Activated T-cell treated with anti-CD3 and anti-CD28 coated beads, Interleukin-2, amount 50 U/mL, for 4 hours (primary cell): ENCODE measurements at places on chromosomes 12 and 14.

DNA sequence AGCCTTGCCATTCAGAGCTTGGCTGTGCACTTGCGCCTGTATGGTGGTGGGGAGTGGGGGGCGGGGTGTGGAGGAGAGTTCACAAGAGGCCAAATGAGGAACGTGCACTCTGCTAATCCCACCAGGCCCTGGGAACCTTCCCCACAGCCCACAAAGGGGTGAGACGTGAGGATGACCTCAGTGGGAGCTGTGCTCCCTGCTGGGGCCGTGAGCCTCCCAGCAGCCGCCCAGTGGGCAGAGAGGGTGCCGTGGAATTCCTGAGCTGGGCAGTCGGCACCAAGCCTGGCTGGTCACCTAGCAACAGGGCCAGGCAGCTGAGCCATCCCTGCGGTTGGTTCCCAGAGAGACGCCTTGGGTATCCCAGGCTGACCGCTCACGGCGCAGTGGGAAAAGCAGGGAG lies 53.7 kb downstream of the CCNK start:
- DNase-seq: no peak

DNA sequence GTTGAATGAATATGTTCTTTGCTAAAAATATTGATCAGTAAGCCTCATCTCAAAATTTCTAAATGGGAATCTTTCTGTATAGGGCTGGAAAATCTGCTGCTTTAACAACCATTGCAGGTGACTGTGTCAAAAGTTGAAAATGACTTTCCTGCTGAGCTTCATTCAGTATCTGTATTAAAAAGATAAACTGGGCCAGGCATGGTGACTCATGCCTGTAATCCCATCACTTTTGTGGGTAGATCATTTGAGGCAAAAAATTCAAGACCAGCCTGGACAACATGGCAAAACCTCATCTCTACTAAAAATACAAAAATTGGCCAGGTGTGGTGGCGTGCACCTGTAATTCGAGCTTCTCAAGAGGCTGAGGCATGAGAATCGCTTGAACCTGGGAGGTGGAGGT lies 213.7 kb upstream of the SYT10 start:
- no peak for DNase-seq

- peak; percentile 56 for DNase-seq
Observed at GRCh38 chr14:104795781-104796686, 486 bp upstream of the AKT1 start.

GRCh38 chr12:58419905-58420304 lies 478.5 kb downstream of the ATP23 start:
- DNase-seq: no peak

- no peak for DNase-seq
Observed at GRCh38 chr12:12513416-12514006, 49.2 kb downstream of the DUSP16 start.

DNA sequence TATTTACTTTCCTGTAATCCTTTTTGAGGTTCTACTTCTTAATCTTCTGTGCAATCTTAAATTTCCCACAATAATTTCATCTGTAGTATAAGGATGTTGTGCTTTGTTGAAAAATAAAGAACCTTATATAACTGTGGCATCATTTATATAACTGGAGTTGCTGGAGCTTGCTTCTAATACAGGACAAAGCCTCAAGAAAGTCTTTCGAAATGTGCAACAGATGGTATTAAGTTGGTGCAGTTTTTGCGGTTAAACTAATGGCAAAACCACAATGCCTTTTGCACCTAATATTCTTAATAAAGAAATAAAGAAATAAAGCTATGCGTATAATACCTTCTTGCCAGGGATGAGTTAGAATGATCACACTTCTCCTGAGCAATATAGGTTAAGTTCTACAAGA lies 180.0 kb downstream of the KITLG start:
- DNase-seq: no peak

DNA sequence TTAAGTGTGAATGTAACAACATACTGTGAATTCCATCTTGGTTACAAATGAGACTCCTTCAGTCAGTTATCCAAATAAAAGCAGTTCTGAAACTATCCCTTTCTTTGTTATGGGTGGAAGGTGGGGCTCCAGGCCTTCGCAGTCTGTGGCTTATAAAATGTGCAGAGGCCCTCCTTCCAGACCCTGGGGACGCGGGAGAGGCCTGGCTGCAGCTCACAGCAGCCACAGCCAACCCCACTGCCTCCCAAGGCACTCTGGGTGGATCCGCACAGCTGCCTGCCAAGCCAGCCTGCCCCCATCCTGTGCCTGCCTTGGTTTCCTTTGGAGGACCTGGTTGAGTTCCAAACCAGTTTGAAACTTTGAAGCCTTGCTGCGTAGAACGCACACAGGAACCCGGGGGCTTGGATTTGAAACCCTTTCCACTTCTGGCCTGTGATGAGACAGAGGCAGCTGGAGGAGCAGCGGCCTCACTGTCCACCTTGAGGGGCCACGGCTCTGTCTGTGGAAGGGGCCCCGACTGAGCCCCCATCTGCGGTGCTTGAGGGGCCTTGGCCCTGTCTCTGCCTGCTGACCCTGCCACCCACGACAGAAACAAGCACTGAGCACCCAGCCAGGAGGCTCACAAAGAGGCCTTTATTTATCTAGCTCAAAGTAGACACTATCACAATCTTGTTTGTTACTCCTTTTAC lies 30.4 kb downstream of the CCNK start:
- DNase-seq: no peak

DNA sequence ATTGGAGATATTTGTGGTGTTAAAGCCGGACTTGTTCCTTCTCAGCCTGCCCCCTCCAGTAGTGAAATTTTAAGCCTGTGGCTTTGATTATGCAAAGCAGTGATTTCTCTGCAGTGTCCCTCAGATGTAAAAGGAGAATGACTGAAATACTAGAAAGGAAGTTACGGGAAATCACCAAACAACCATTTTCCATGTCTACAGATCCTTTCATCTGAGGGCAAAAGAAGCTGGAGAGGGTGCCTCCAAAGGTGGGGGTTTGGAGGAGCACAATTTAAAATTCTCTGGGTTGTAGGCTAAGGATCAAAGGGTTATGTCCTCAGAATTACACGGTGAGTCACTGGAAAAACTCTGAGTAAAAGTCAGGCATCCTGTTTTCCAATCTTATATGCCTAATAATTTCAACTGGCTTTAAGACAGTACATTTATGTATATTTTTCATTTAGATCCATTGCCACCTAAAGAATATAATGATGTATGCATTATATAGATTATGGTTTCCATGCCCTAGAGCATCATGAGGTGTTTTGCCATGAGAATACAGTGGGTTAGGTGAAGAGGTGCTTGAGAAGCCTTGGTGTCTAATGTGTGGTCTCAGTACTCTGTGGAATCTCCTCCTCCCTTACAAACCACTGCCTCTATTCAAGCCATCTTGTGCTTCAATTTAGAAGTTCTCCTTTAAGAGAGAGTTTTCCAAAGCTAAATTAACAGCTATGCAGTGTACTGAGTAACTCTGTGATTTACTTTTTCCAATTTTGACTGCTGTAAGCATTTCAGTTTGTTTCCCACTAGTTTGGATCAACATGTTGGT lies 362.1 kb downstream of the RAD51B start:
- DNase-seq: no peak

GRCh38 chr14:95197551-95197950 lies 40.2 kb upstream of the DICER1 start:
- no peak for DNase-seq

DNA sequence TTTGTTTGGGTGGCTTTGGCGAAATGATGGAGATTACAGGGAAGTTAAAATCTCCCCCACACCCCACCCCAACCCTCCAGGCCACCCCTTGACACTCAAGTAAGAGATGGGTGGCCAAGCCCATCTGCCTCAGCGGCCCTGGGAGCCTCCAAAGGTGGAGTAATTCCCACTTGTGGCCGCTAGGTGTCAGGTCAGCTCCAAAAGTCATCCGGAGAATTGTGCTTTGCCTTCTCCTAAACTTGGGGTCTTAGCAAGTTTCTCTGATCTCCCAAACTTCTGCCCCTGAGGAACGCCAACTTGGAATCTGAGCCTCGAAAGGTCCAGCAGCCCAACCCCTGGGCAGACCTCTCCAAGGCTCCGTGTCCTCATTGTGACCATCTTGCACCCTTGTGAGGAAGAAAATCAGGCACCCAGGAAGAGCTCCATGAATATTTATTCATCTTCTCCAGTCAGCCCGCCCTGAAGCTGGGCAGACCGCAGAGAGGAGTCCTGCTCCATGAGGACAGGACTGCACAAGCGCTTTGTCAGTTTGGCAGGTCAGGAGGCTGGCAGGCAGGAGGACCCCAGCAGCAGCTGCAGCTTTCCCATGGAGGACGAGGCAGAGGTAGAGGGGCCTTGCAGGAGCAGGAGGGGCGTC lies 46.7 kb downstream of the LRRC74A start:
- peak; percentile 66 for DNase-seq

DNA sequence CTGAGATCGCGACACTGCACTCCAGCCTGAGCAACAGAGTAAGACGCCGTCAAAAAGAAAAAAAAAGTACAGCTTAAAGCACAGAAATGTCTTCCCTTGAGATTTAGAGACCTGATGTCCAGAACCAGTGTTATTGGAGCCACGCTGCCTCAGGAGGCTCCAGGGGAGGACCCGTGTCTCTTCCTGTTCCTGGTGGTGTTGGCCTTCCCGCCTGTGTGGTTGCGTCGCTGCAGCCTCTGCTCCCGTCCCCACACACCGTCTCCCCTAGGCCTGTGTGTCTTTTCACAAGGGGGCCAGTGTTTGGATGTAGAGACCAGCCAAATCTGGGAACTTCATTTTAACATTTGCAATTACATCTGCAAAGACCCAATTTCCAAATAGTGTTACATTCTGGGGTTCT lies 8.6 kb upstream of the FBRSL1 start:
- no peak for DNase-seq

- no peak for DNase-seq
Observed at GRCh38 chr12:76623931-76624330, 64.4 kb upstream of the OSBPL8 start.

DNA sequence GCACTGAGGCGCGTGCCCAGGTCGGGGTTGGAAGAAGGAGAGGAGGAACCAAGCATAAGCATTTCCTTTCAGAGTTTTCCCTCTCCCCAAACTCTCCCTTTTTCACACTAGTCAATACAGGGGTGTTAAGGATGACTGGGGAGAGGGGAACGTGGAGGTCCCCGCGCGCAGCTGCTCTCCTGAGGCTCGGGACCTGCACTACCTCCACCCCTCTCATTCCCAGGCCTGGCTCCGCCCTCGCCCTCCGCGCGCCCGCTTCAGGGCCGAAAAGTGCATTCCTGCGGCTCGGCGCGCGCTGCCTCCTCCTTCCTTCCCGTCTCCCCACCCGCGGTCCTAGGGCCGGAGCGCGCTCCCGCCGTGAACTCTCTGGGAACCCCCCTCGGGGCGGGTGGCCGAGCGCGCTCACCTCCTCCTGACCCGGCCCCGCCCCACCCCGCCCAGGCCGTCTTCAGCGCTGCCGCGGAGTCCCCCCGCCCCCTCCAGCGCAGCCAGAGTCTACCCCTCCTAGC lies 11.3 kb downstream of the RARG start:
- DNase-seq: peak; percentile 63

DNA sequence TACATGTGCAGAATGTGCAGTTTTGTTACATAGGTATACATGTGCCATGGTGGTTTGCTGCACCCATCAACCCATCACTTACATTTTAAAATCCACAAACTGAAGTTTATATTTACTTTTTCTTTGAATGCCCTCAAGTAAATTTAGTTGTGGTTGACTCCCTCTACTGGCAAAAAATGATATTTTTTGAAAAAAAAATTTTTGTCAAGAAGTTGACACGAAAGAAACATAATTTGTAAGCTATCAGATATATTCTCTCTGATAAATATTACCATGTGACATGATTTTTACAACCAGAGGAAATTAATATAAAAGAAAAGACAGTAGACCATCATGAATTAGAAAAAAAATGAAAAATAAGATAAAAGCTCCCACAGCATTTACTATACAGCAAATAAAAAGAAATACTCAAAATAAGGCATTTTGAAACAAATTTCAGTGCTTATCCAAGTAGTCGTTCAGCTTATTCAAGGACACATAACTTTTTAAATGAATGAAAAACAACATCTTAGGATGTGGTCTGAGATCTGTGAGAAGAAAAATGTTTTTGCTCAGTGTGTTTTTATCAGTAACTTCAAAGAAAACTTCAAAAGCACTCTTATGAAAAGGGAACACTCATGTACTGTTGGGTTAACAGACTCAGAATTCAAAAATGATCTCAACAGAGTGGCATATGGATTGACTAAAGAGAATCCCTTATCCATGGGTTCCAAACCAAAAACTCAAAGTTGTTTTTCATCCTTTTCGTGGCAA lies 30.0 kb upstream of the GRIP1 start:
- no peak for DNase-seq

DNA sequence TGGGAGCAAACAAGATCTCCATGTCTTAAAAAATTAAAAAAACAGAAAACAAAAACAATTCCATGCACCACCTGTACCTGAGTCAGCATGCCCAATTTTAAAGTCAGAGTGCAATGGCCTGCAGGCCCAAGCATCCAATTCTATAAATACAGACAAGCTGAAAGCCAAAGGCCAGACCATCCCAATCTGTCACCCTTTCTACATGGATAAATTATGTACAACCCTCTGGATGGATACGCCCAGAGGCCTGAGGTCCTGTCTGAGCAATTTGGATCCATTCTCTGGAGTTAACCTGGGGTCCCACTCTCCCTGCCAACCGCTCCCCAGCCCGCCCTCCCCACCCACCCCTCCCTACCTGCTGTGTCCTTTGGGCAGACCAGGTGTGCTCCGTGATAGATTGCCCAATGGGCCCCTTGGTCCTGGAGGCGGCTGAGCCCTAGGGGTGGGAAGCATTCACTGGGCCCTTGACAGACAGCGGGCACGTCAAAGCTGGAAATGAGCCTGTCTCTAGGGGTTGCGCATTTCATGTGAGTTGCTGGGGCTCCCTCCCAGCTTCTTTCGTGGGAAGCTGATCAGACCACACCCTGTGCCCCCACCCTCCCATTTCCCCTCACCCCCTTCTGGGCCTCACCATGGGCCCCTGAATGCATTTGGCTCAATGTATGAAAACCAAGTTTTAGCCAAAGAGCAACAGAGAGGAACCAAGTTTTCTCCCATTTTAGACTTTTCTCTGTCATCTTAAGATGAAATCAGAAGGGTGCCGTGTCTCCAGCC lies 171.3 kb downstream of the BCL11B start:
- no peak for DNase-seq

- DNase-seq: no peak
Observed at GRCh38 chr14:65920996-65921395, 508.5 kb downstream of the FUT8 start.

DNA sequence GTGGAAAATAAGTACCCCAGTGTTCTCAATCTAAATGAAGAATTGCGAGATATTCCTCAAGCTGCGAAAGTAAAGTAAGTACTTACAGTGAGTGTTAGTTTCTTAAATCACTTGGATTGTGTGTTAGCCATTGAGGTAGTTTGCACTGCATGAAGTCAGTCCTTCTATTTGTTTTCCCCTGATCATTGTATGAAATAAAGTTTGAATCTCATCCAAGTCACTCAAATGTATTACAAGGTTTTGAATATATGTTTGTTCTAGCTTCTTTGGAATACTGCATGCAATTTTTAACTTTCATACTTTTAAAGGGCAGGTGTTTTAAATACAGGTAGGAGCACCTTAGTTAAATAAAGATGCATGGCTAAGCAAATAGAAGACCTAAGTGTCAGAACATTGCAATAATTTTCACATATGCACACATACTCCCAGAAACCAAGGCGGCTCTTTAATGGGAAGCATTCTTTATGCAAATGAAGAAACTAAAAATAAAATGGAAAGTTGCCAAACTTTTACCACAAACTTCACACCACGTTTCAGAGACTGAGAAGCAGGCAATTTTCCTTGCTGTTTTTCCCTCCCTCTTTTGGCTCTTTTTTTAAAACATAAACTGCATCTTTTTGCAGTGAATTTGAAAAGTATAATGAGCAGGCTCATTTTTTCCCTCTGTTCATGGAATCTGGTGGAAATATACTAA lies 105.6 kb downstream of the GPR135 start:
- no peak for DNase-seq
